Ureter (tissue), 1 donor: ENCODE measurements at places on chromosomes 3 and 15. TPM values are rescaled to one million over a fixed set of nuclear protein-coding genes. Genes with fewer than 3 reads are reported as not detected.

Gene PPP1R14D
- total RNA-seq: not detected

Gene ULK3
- 54.8 TPM for total RNA-seq

Gene CACNA1D
- 84.4 TPM for total RNA-seq

Gene SAMMSON
- not detected for total RNA-seq

GRCh38 chr3:168273917-168274316 is 178.2 kb upstream of the GOLIM4 start:
- no peak for DNase-seq

GRCh38 chr3:129238945-129239705 is 10.3 kb upstream of the COPG1 start:
- no peak for DNase-seq

- DNase-seq: no peak
Measured at GRCh38 chr15:69045802-69046201, 31.3 kb downstream of the NOX5 start.

GRCh38 chr3:154125378-154126030 is 4.3 kb downstream of the ARHGEF26 start:
- no peak for DNase-seq

GRCh38 chr15:31342781-31343626 is 16.4 kb downstream of the KLF13 start:
- no peak for DNase-seq

GRCh38 chr15:81531109-81531592 is 157.1 kb upstream of the TMC3 start:
- no peak for DNase-seq
